ENCODE measurements at places on chromosomes 11 and 22.

DNA sequence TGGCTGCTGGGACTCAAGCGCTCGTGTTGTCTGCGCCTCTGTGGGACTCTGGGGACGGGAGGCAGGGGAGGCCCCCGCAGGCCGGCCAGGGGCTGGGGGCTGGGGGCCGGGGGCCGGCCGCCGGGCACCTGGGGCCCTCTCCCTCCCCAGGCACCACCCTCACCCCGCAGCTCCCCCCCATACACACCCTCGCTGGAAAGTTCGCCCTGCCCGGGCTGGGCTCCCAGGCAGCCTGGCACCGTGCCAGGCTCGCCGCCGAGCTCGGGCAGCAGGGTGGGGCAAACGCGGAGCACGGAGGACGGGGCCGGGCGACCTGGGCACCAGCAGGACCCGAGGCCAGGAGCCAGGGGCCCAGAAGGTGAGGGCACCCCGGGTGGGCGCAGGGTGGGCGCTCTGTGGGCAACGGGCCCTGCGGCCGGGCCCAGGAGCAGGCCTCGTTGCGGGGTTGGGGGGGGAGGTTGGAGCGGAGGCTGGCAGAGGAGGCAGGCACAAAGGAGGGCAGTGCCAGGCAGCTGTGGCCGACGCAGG, 76.7 kb upstream of the WNT7B start:
- peak; percentile 55 for DNase-seq

- DNase-seq: no peak
Measured at GRCh38 chr11:6554828-6555706, 48.3 kb downstream of the RRP8 start.

DNA sequence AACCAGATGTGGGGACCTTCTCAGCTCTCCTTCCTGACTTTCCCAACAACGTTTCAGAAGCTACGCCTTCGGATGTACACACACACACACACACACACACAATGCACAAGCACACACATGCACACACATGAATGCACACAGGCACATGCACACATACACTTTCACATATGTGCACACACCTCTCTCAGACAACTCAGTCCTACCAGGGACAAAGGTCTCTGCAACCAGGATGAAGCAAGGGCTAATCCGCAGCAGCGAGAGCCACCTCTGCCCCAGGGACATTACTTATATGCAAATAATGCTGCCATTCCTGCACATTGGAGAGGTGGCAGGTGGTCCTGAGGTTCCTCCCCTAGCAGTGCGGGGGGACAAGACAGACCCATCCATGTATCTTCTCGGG, 27.4 kb upstream of the LINC01488 start:
- no peak for DNase-seq

- no peak for DNase-seq
Measured at GRCh38 chr11:88292171-88292843, 45.2 kb downstream of the CTSC start.

- no peak for DNase-seq
Measured at GRCh38 chr22:35528927-35529326, 11.7 kb upstream of the RASD2 start.

DNA sequence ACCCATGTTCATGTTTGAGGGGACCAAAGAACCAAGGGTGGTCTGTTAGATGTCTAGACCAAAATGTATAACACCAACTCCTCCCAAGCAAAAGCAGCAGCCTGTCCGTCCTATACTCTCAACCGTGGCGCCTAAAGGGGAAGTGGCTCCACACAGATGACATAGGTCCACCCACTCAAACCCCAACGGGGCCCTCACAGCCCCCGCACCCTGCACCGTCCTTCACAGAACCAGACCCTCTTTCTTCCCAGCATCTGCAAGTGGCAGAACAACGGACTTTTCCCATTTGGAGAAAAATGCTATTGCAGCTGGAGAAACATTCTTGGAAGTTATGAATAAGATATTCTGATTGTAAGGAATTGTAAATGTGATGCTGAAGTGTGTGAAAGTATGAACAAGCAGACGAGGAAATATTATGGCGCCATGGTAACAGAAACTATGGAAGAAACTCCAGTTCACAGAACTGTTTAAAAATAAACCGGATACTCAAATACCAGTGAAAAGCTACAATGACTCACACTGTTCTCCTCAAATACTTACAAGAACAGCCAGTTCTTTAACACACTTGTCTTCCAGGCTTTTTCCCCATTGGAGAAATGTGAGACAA, 76.5 kb upstream of the ARFGAP3 start:
- peak; percentile 49 for DNase-seq
